Astrocyte (in vitro differentiated cells and primary cell): ENCODE measurements at places on chromosomes 4 and X.

- no peak for DNase-seq
Measured at GRCh38 chrX:43140582-43140981, 362.6 kb upstream of the PPP1R2C start.

GRCh38 chr4:99052902-99053301 is 35.7 kb downstream of the ADH5 start:
- DNase-seq, result no peak

DNA sequence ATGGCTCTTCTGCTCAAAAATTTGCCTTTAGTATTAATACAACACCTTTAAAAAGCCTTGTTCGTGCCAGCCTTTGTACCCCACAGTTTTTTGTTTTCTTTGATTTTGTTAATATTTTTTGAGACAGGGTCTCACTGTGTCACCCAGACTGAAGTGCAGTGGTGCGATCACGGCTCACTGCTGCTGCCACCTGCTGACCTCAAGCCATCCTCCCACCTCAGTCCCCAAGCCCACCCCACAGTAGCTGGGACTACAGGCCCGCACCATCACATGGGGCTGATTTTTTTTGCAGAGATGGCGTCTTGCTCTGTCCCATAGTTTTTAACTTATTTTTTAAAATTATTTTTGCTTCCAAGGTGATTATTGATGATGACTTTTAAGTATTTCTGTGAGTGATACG is 134.0 kb downstream of the HTR2C start:
- no peak for DNase-seq

GRCh38 chrX:100600340-100600739 is 15.6 kb downstream of the TNMD start:
- no peak for DNase-seq
